ENCODE measurements at places on chromosomes 11 and 22.

DNA sequence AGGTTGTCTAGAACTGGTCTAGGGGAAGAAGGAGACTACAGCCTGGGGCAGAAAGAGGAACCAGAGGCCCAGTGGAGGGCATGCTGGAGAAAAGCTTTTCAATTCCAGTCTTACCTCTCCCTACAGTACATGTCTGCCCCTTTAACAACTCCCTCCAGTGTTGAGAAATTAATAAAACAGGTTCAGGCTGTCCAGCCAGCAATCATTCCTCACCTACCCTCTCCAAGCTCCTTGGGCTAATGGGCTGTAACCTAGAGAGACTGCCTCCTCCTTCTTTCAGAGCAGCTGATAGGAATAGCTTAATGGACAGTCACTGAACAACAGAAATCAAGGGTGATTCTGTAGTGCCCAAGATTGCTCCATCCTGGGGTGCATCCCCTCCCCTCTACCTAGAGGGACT, 8.8 kb downstream of the SLC35F2 start:
- no peak for DNase-seq

GRCh38 chr22:18984564-18984963, 48.5 kb upstream of the PRODH start:
- no peak for DNase-seq

DNA sequence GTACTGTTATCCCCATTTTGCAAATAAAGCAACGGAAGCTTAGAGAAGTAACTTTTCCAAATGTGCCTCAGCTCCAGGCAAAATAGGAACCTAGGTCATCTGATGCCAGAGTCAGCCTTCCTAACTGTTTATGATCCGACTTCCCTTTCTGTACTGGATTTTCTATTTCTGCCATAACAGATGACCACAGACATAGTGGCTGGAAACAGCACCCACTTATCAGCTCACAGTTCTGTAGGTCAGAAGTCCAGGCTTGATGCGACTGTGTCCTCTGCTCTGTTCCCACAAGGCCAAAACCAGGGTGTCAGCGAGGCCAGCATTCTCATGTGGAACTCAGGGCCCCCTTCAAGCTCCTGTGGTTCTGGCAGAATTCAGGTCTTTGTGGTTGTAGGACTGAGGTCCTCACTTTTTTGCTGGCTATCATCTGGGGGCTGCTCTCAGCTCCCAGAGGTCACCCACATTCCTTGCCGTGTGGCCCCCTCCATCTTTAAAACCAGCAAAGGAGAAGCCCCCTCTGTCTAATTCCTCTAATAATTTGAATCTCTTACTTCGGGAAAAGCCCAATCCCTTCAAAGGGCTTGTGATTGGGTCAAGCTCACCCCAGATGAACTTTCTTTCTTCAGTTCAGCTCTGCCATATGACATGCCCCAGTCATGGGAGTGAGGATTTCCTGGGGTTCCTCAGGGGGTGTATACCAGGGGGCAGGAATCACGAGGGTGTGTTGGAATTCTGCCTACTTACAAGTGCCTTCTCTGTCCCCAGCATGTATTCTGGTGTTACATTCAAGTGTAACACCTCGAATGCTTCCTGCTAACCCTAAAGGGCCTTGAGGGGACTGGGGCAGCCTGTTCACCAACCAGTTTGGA, 15.3 kb downstream of the KCNJ5 start:
- no peak for DNase-seq

GRCh38 chr11:77136074-77136473, 8.0 kb downstream of the MYO7A start:
- no peak for DNase-seq

GRCh38 chr11:122650619-122651018, 4.9 kb upstream of the UBASH3B start:
- no peak for DNase-seq

GRCh38 chr11:45818961-45819605, 14.1 kb downstream of the SLC35C1 start:
- no peak for DNase-seq

- no peak for DNase-seq
Observed at GRCh38 chr22:47060718-47061117, 298.3 kb downstream of the TBC1D22A start.

DNA sequence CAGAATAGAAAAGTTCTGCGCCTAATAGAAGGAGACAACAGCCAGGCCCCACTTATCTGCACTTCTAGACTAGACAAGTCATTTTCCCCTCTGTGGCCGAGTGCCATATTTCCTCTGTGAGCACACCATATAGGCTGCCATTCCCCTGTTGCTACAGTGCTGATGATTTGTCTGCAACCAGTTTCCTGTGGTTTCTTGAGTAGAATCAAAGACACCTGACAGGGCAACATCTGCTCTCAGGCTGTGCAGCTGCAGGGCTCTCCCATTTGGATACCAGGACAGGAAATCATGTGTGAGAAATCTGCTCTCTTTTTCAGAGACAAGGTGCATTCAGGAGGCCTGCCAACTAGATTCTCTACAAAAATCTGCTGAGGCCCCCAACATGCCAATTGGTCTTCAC, 879.3 kb downstream of the DLG2 start:
- DNase-seq = no peak

DNA sequence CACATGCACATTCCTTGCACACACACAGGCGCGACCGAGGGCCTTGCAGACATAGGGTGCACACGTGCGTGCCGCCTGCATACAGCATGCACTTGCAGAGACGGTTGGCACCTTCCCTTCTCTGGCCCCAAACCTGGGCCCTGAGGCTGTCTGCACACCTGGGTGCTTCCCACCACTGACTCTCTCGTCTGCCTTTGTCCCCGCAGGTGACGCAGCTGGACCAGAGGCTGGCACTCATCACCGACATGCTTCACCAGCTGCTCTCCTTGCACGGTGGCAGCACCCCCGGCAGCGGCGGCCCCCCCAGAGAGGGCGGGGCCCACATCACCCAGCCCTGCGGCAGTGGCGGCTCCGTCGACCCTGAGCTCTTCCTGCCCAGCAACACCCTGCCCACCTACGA, 38.0 kb downstream of the CDKN1C start:
- DNase-seq = no peak

DNA sequence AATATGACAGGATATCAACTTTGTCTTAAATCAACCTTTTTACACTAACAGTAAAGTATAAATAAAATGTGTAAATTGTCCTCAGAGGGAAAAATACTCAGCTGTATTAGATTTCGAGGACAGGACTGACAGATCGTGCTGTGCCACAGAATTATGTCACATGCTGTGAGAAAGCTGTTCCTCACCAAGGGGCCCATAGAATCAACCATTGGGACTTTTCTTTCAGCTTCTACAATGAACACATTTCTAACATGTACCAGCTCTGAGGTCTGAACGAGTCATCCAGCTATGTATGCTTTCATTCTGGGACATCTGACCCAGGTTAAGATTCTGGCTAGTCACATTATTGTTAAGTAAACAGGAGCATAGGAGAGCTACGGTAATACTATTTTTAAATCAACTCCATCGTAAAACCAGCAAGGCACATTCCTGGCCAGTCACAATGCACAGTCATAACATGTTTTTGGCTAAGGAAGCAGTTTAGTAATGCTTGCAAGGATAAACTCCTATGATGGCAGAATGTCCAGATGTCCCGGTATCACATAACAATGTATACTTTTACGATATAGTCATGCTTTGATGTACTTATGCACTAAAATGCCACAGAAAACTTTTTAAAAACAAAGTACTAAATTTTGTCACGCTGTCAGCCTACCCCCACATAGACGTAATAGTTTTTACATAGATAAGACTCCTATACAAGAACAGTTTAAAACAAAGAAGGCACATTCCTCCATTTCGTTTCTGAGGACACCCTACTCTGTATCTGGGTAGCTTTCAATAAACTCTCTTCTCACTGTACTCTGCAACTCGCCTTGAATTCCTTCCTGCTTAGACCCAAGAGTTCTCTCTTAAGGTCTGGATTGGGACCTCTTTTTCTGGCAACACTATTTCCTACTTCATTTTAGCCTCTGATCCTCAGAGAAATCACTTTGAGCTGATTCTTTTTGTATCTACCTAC, 27.4 kb downstream of the ZNF214 start:
- DNase-seq = peak; percentile 38

DNA sequence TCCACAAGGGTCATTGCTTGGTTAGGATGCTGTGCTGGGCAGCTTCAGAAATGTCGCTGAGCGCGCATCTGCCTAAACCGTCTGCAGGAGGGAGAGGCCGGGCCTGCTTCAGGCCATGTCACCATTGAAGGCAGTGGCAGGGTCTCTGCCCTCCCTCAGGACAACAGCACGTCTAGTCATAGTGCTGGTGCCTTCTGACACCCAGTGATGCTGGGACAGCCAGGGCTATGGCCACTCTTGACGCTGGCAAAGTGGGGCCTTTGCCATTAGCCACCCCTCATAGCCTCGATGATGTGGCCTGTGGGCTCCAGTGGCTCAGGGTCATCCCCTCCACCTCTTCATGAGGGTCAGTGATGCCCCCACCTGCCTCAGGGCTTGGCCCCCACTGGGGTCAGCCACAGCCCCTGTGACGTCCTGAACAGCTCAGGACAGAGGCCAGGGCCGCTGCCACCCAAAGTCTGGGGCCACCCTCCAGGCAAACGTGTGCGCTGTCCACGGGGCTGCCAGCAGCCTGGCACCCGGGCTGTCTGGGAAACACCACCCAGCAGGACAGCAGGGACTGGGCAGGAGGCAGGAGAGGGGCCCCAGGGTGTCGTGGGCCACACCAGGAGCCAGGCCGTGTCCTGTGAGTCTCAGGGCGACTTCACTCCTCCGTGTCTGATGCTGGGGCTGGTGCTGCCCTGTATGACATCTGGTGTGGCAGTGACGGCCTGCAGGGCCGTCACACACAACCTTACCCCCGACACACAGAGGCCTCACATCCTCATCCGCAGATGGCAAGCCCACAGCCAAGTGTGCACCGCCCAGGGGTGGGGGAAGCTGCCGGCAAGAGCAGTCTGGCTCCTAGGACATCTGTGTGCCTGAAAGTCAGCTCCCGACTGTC, 42.5 kb downstream of the CERK start:
- no peak for DNase-seq

GRCh38 chr11:74755395-74755995, 6.8 kb downstream of the RNF169 start:
- DNase-seq = no peak

GRCh38 chr11:33375236-33375635, 118.1 kb downstream of the HIPK3 start:
- DNase-seq = no peak

- DNase-seq = no peak
Observed at GRCh38 chr11:44257338-44258189, 52.4 kb downstream of the ALX4 start.

- no peak for DNase-seq
Observed at GRCh38 chr11:64649291-64649697, 58.3 kb downstream of the SLC22A12 start.

- DNase-seq = no peak
Observed at GRCh38 chr11:113664069-113664980, 41.8 kb downstream of the TMPRSS5 start.

GRCh38 chr11:12599408-12600143, 74.6 kb upstream of the TEAD1 start:
- no peak for DNase-seq

- no peak for DNase-seq
Observed at GRCh38 chr11:66879000-66879399, 22.1 kb downstream of the LRFN4 start.

GRCh38 chr11:100182350-100182749, 504.7 kb upstream of the ARHGAP42 start:
- no peak for DNase-seq

DNA sequence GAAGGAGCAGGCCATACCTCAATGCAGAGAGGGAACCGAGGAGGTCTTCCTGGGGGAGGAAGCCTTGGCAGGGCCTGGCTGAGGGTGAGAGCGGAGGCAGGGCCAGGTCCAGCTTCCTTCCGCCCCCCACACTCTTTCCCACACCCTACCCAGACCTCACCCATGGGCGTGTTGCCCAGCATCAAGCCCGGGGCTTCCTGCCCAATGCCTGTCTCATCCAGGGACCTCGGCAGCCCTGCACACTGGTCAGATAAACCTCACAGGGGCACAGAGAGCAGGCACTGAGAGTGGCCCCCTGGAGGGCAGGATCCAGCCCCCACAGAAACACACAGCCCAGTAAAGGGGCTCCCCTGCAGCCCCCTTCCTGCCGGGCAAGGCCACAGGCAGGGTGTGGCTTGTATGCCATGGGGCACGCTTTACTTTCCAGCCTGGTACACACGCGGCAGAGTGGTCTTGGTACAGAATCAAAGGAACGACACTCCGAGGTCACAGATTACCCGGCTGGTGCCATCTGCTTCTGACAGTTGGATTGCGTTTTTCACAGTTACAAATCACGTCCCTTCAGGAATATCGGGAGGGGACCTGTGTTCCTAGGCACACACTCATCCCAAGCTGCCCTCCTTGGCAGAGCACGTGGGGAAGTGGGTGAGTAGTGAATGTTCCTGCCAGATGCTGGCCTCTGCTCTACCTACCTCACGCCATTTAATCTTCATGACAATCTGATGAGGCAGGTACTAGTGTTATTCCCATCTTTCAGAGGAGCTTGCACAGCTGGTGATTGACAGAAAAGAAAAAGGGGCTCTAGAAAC, 20.0 kb upstream of the CD5 start:
- DNase-seq = no peak

DNA sequence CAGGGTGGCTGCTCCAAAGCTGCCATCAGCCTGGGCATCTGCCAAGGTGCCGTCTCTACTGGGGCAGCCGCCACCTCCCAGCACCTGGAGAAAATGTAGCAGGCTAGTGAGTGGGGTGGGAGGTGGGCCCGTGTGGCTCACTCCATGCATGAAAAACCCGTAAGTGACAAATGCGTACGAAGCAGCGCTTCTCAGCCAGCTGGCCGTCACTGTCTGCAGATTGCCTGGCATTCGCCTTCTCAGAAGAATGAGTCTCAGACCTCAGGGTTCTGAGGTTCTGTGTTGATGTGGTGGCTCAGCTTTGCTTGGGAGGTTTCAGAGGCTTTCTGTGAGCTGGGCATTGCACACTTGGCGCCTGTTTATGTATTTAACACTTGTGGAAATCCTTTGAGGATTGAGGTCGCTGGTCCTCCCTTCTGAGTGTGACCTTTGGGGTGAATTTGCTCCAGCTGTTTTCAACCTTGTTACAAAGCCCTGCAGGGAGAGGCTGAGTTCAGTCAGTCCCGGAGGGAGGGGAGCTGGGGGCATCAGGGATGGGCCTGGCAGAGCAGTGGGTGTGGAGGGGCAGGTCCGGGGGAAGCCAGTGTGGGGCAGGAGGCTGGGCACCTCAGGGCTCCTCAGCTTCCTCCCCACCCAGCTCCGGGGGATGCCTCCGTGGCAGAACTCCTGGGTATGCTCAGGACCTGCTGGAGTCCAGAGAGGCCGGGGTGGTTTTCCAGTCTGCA, 977.0 kb downstream of the TBC1D22A start:
- DNase-seq = no peak

All from AG09319 (cell line).